ENCODE measurements at places on chromosomes 1 and 21.

DNA sequence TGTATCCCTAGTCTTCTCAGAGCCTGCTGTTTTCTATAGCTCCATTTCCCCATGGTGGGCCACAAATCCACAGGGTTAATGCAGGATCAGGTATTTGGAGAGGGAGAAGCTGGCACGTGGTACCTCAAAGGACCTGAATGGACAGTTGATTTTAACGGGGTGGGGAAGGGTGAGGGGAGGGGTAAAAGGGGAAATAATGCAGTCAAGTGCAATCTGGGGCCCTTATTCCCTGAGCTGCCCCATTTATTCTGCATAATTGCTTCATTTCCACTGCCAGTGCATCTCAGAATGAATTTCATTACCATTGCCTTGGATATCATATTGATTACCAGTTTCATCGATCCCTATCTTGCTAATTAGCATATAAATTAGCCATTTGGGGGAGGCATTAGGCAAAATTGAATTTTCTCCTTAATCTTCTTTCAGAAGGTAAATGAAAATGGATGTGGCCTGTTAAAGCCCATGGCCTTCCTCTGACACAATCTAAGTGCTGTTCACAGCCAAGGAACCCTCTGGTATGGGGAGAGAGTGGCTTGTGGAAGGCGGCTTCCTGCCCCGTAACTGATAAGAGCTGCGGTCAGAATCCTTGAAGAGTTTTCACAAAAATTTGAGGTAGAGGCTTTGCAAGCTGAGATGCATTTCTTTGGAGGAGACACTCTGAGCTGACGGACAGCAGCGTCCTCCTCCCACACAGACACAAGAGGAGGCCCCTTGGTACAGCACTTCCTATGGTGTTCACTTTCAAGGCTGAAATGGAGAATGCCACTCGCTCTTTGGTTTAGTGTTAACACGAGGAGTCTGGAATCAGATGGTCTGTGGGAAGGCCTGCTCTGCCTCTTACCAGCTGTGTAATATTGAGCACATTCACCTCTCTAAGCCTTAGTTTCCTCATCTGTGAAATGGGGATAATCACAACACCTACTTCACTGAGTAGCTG lies 34.4 kb downstream of the PHC2 start:
- DNase-seq = no peak

DNA sequence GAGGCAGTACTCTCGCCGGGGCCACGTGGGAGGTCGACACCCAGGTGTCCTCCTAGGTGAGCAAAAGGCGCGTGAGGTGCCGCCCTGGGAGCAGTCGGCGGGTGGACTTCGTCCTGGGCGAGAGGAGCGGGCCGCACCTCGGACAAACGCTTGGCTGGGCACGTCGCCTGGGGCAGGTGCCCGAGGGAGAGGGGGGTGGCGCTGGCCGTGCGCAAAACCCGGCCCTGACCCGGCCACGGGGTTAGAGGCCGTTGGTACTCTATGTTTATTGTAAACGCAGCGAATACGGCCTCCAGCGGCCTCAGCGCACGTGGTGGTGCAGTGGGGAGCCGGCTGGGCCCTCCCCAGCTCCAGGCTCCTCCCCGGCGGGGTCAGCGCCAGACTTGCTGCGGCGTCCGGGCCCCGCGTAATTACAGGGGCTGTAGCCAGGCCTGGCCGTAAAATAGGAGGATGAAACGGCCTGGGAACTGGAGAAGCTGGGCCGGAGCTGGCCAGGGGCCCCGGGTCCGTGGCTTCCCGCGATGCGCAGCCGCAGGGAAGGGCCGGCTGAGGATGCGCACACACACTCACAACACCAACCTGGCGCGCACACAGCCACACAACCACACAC lies 1.6 kb upstream of the EFNA1 start:
- DNase-seq = no peak

GRCh38 chr1:159927849-159928431 lies 2.6 kb upstream of the TAGLN2 start:
- no peak for DNase-seq

DNA sequence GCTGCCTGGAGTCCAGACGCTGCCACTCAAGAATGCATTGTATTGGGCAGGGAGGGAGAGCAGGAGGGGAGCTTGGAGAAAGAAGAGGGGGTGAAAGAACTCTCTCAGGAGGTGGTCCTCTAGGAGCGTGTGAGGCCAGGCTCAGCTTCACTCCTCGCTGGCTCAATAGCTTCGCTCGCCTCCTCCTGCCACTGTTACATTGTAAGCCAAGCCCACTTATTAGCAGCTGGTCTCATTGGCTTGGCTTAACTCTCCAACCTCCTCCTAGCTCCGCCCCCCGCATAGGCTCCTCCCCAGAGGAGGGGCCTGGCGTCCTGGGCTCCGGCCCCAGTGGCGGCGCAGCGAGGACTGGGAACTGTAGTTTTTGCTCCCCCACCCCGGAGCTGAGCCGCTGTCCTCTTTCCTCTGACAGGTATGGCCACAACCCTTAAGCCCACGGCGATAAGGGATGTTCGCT lies at the start of gene KCNN3:
TSS of gene KCNN3 (minus strand) at position 167 of the 457 bp plus-strand sequence. CDS start 317 bp downstream, outside the sequence.
- peak; percentile 46 for DNase-seq

GRCh38 chr1:165073185-165074007 lies 283.1 kb downstream of the LMX1A start:
- DNase-seq = no peak

GRCh38 chr1:26034504-26035202 lies 11.3 kb downstream of the SLC30A2 start:
- DNase-seq = no peak

GRCh38 chr1:111598544-111598943 lies 21.0 kb upstream of the RAP1A start:
- DNase-seq = no peak

DNA sequence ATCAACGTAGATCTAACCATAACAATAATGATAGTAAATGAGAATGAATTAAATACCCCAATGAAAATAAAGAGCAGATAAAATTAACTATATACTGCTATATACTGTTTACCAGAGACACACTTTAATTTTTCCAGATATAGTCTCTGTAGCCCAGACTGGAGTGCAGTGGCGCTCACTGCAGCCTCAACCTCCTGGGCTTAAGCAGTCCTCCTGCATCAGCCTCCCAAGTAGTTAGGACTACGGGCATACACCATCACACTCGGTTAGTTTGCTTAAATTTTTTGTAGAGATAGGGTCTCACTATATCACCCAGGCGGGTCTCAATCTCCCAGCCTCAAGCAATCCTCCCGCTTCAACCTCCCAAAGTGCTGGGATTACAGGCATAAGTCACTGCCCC lies 37.2 kb downstream of the TRIM33 start:
- no peak for DNase-seq

DNA sequence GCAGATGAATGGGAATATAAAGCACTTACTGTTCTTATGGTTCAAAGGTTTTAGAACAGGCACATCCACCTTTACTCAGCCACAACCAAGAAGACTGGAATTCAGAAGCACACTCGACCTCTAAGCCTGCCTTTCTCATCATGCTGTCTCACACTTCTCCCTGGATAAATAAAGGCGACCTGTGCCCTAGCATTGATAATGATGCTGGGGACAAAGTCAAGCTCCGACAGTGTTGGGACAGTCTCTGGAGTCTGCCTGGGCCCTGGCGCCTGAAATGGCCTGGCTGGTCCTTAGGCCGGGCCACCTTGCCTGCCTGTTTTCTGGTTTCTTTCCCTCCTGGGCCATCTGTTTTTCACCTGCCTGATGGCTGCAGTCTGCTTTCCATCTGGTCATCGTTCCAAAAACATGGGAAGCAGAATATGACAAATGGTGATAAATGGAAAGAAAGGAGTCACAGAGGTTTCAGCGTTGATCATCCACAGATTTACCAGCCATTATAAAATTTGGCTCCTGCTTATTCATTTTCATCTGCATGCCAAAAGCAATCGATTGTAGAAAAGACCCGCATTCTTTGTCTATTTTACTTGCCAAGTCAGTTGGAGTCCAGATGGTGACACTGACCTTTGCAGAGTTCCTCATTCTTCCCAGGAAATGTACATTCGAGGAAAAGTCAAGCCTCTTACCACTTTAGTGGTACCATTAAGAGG lies 91.2 kb upstream of the KCNJ15 start:
- DNase-seq = no peak

GRCh38 chr1:54806931-54807611 lies 5.9 kb upstream of the TTC22 start:
- no peak for DNase-seq

GRCh38 chr21:45488931-45489721 lies 53.1 kb downstream of the SLC19A1 start:
- no peak for DNase-seq

DNA sequence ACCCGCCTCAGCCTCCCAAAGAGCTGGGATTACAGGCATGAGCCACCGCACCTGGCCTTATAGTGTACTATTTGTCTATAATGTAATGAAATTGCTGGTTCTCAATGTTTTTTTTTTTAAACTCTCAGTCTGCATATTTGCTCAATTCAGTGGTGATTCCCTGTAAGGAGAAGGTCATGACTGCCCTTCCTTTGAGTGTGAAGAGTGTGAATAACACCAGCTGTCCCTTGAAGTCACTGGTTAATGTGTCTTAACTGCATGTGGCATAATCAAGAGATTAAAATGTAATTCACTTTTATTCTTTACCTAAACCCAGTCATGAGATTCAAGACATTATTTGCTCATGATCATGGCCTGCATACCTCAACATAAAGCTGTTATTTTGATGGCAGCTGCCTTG lies 30.5 kb downstream of the MTF2 start:
- no peak for DNase-seq

DNA sequence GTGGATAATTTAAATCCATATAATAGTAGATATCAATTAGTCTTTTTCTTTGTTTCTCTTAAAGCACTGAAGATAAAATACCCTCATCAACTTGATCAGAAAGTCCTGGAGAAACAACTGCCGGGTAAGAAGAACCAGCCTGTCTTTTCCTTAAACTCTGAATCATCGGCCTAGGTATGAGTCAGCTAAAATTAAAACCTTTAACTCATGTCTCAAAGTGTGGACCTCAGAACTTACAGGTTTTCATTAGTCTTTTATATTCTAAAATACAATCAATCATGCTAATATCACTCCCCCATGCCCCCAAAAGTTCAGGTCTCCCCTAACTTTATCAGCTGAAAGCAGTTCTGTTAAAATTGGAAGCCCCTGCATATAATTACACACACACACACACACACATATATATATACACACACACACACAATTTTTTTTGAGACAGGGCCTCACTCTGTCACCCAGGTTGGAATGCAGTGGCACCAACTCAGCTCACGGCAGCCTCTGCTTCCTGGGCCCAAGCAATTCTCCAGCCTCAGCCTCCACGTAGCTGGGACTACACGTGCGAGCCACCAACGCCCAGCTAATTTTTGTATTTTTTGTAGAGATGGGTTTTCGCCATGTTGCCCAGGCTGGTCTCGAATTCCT lies 61.3 kb downstream of the B3GALNT2 start:
- no peak for DNase-seq

GRCh38 chr1:222347627-222348026 lies 200.3 kb downstream of the HHIPL2 start:
- DNase-seq = no peak

- DNase-seq = no peak
These were observed 131.7 kb downstream of the BRINP2 start for GRCh38 chr1:177302357-177303044.

GRCh38 chr1:203768256-203768655 lies 3.3 kb downstream of the LAX1 start:
- DNase-seq = no peak

DNA sequence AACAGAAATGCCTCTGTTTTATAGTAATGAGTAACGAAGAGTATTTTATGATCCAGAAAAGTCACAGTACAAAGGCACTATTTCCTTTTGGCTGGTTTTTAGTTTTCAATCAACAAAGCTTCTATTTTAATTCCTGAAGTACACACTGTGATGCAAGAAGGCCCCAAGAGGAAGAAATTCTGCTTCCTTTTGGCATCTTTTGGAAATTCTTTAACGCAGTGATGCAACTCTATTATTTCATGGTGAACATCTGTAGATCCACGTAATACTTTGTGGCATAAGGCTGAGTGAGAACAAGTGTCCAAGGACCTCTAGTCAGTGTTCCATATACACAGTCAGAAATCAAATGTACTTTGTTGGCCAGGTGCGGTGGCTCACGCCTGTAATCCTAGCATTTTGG lies 137.5 kb downstream of the TGFB2 start:
- no peak for DNase-seq

- DNase-seq = no peak
These were observed 10.3 kb downstream of the CD2 start for GRCh38 chr1:116764466-116764898.

DNA sequence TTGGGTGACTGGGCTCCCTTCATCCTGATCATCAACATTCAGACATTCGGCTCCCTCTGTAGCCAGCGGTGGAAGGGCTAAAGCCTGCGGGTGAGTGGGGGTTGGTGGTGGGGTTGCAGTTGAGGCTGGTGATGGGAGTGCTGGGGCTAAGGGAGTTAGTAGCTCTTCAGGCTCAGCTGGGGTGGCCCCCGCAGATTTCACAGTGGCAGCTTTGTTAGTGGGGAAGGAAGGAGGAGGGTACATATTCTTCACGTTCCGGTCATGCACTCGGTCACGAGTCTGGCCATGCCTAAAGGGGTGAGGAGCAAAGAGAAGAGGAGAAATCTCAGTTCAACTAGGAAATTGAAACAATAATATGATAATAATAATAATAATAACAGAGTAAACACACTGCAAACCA lies 6.8 kb downstream of the PSMB4 start:
- no peak for DNase-seq

- no peak for DNase-seq
These were observed 76.8 kb downstream of the SLC45A1 start for GRCh38 chr1:8394456-8395321.

GRCh38 chr1:180264595-180264994 lies 34.5 kb downstream of the LHX4 start:
- DNase-seq = no peak

DNA sequence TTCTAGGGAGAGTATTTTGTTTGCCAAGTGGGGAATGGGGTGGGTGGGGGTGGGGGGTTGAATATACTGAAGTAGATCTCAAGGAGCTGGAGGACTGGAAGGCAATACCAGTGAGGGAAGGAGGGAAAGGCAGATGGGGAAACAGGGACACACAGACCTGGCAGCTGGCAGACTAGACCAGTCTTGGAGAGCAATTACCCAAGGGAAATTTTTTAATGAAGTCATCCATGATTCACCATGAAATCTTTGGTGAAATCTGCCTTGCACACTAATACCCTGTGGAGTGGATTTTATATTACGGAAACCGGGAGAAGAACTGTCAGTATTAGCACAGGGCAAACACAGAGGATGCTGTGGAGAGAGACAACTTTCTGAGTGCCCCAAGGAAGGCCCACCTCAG lies 29.7 kb upstream of the MARK1 start:
- DNase-seq = no peak

DNA sequence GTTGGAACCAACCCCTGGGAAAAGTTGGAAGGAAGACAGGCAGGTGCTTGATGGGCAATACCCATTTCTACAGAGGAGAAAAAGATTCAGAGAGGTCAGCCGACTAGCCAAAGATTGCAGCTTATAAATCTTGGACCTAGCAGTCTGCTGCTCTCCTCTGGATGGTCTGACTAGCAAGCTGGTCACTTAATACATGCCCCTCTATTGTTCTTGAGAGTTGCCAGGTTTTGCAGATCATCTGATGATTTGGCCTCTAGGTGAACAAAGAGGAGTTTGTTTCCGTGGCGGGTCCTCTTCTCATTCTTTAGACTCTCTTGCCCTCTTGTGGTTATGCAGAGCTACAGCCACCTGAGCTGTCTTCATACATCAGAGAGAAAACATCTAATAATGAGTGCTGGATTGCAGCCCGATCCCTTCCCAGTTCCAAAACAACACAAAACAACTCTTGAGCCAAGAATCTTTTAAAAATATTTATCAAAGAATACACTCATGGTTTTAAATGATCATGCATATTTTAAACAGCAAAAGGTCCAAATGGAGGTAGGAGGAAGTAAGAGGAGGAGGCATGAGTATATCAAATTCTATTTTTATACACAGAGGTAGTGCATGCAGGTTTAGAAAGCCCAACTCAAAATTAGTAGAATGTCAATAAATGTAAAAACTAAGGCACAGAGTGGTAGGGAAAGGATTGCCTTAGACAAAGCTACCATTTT lies 115.7 kb downstream of the SLC30A10 start:
- DNase-seq = no peak

All from activated CD4-positive, CD25-positive, alpha-beta regulatory T cell (primary cell).